ENCODE measurements at places on chromosomes 2 and 18. TPM values are rescaled to one million over a fixed set of nuclear protein-coding genes. Genes with fewer than 3 reads are reported as not detected.

The DLGAP1 gene
- 0.99 TPM for total RNA-seq

The BIRC6 gene
- 105 TPM for total RNA-seq

The IL1R2 gene
- 1.6 TPM for total RNA-seq

The UGT1A1 gene
- total RNA-seq, result not detected

The ELP2 gene
- 111 TPM for total RNA-seq

The DYSF gene
- total RNA-seq, result not detected

DNA sequence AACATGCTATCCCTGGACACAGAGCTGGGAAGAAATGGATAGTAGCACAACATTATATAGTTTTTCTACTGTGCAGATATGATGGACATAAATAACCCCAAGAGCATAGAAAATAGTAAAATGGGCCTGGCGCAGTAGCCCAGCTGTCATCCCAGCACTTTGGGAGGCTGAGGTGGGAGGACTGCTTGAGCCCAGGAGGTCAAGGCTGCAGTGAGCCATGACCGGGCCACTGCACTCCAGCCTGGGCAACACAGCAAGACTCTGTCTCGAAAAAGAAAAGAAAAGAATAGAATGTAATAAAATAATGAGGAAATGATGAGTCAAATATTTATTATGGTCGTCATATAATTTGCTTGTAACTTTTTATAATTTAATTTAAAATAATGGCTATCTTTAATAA, 7.5 kb upstream of the GAREM2 start:
- no peak for DNase-seq

DNA sequence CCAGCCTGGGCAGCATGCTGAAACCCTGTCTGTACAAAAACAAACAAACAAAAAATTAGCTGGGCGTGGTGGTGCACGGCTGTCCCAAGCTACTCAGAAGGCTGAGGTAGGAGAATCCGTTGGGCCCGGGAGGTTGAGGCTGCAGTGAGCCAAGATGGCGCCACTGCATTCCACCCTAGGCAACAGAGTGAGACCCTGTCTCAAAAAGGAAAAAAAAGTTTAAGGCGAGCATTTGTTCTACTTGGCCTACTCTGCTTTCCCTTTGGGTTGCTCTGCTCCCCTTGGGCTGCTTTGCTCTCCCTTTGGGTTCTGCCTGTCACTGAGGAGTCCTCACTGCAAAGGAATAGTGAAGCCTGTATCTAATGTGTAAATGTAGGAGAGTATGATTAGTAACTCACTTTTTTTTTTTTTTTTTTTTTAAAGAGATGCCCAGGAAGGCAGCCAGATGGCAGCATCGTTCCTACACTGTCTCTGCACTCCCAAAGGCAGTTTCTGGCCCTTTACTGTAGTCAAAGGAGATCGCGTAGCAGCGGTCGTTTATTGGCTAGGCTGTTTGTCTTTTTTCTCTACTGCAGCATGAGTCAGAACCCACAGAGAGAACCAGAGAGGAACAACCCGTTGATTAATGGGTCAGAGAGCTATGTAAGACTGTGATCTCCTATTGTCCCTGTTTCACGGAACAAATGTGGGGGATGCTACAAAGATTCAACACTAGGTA, 118.3 kb upstream of the CWC22 start:
- DNase-seq, result peak; percentile 72

- DNase-seq, result no peak
Measured at GRCh38 chr2:102520009-102520408, 47.0 kb downstream of the SLC9A4 start.

GRCh38 chr2:54059504-54059903, 55.9 kb upstream of the ACYP2 start:
- no peak for DNase-seq

DNA sequence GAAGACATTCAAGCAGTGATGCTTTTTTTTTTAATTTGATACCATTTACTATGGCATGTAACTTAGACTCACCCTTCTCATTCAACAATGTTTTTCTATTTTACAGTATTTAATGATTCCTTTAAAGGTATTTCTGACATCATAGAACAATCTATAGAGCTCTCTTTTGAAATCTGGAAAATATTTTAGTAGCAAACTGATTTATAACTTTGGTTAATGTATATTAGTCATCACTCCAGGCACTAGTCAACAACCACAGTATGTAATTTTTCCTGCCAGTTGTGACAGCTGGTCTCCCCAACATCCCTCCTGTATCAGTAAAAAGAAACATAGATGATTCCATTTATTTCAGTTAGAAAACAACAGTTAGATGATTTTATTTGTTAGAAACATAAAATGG, 122.9 kb downstream of the LCLAT1 start:
- DNase-seq, result no peak

- DNase-seq, result no peak
Measured at GRCh38 chr18:76687304-76687962, 134.9 kb upstream of the ZNF236 start.

DNA sequence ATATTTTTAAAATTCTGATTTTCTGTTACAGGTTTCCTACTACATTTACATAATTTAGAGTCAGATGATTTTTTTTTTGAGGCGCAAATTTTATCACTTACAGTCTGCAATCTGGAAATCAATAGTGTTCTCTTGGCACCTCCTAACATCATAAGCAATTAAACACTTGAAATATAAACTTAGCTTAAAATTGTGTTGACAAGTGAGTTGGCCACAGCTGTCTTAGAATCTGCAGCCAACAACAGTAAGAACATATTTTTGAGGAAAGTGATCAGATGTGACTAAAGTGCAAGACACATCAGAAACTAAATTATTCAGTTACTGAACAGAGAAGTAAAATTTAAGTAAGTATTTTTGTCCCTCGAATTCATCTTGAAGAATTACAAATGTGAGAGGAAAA, 726.7 kb upstream of the LRATD1 start:
- DNase-seq, result no peak

DNA sequence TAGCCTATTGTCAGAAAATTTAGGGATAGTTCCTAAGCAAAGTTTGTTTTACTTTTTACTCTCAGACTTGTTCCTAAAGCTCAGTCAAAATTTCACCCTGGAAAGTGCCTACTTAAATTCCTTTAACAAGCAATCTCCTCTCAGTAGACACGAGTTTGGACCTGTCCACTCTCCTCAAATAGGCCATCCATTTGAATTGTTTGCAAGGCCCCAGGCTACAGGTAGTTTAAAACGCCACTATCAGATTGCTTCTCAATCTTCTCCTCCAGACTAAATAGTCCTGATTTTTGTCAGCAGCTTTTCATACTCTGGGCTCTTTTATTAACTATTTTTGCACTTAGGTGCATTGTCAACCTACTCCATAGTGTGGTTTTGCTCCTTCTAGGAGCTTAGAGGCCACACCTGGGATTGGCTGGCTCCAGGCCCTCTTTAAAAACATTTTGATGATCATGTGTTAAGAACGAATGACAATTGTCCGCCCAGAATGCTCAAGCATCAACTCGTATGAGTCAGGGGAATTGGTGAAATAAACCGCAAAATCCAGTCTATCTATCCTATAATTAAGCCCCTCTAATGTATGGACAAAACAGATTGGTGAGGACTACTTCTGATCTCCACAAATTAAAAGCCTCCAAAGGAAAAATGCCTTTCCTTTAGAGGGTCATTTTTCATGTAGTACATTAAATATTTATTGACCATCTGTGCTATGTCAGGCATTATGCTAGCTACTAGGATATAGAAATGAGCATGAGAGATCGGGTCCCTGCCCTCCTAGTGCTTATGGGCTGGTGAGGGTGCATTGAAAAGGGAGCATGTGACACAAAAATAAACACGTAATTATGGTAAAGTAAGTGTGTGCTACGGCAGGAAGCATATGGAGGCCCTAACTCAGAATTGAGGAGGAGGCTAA, 333.8 kb upstream of the TNP1 start:
- DNase-seq, result no peak

DNA sequence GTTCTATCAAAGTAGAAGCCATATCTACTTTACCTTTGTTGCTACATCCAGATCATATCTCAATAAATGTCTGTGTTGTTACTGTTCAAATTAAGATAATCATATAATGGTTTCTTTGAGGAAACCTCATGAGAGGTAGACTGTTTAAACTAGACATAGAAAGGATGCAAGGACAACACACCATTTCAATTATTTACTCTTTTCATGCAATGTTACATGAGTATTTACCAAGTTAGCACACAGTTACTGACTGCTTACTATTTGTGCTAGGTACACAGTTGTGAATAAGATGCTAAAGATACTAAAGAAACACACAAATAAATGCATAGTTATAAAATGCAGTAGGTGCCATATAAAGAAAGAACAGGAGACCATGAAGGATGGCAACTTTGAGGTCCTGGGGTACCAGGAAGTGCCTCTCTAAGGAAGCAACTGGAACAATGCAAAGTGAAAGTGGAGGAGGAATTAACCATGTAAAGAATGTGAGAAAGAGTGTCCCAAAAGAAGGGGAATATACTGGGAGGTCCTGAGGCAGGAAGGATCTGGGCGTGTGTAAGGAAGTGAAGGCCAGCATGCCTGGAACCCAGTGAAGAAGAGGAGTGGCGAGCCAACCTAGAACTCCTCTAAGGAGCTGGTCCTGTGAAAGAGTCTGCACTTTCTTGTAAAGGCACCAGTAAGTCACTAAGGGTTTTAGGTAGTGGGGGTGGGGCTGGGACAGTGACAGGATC, 39.4 kb downstream of the RBMS1 start:
- no peak for DNase-seq

GRCh38 chr2:74003494-74004211, 18.9 kb downstream of the TET3 start:
- DNase-seq, result no peak

DNA sequence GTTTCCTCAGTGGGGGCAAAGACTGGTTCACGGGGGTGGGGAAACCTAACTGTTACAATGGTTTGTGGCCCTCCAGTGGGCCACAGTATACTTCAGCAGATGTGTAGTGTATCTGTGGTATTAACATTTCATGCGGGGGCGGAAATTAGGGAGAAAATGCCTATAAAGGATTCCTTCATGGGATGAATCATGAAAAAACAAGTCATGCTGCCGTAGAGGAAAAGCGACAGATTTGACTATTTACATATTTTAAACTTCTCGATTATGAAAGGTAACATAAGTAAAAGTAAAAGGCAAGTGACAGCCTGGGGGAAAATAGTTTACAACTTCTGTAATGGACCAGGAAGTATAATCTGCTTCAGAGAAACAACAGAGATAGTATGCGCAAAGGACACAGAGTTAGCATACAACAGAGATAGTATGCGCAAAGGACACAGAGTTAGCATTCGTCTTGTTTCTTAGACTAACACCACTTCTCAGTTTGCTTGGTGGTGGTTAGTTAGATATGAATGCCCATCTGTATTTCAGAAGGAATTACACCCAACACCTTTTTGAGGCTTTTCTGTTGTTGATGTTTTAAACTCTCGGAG, 41.1 kb downstream of the MRPS9 start:
- DNase-seq, result no peak

DNA sequence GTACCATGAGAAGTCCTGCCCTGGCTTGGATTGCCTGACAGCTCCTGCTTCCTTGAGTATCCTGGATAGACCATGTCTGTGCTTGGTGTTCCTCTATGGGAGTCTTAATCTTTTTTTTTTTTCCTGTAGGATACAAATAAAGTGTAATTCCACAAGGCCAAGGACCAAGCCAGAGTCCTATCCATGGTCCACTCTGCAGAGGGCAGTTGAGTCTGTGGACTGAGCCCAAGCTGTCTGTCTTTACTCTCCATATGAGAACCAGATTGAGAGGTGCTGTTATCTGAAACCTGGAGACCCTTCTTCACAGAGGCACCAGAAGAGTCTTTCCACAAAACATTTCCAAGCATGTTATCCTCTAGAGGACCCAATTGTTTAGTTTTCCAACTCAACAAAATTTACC, 1.4 kb upstream of the KIF3C start:
- no peak for DNase-seq

- DNase-seq, result no peak
Measured at GRCh38 chr18:72539901-72540300, 4.2 kb downstream of the CBLN2 start.

DNA sequence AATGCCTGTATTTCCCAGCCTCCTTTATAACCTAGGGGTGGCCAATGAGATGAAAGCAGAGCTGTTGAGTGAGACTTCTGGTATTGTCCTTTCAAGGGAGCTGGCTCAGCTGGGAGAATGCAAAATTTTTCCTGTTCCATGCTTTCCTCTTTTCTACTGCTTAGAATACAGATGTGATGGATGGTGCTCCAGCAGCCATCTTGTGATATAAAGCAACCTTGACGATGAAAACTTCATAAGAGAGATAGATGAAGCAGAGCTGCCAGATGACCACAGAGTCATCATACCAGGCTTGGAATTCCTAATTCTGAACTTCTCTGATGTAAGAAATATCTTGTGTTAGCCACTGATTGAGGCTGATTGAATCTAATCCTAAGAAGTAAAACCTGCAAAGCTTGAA, 11.9 kb upstream of the INHBB start:
- DNase-seq, result no peak

- no peak for DNase-seq
Measured at GRCh38 chr18:79604913-79605880, 74.4 kb upstream of the CTDP1 start.

GRCh38 chr2:136334967-136335366, 217.0 kb upstream of the CXCR4 start:
- DNase-seq, result no peak

DNA sequence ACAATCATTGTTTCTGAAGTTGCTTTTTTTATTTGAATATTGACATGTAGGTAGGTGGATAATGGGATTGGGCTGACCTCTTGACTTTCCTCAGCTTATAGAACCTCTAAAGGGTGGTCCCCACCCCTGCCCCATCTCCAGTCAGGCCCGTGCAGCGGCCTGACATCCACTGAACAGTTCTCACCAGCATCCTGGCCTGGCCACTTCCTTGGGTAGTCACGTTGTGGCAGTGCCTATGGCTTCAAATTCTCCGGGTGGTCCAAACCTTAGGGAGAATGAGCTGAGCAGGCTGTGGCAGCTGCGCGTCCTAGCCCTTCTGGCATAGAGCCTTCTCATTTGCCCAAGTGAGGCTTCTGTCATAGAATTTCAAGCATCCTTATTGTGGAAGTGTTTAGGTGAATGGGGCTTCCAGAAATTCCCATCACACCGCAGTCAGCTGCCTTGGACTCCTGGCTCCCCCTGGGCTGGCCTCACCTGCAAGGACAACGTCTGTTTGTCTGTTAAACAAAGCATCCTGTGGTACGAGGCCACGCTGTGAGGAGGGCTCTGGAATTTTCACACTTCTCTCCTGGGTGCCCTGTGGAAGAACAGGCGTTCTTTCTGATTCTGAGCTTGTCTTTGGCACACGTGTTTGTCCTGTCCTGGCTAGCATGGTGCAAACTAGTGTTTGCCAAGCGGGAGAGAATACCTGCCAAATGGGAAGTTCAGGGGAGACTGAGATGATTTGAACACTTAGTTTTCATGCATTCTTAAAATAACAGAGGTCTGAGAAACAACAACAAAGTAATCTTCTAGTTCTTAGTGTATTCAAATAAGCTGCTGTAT, 31.8 kb upstream of the OTOS start:
- no peak for DNase-seq
